ENCODE measurements at places on chromosomes 6 and 20.

DNA sequence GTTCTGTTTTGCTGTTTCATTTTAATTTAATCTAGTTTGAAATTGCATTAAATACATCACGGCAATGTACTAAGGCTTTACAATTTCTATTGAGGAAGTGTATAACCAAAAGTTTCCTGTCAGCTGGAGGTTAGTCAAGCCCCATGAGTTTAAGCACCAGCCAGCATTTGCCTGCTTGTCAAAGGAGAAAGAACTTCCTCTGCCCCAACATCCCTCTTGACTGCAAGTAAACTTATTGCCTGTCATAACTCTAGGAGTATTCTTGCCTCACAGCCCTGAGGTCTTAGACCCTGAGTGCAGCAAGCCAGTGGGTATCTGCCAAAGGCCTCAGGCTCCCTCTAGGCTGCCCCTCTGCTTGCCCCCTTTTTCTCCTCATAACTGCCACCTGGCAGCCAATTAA is 106.7 kb upstream of the INSM1 start:
- DNase-seq: no peak

DNA sequence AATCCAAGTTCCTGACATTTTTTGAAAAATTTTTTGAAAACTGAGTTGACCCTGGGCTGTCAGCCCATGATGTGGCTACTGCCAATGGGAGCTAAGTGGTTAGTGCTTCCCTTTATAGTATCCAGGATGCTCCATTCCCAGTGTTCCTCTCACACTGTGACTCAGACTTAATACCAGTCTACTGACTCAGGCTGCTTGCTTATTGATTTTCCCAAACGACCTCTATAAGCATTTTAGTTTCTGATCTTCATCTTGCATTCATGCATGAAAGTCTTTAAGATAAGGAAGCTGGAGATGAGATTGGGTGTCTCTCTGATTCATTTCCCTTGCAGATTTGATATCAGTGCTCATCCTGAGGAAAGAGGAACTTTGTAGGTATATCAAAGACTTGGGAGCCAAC is 560.0 kb downstream of the TBC1D32 start:
- DNase-seq: no peak

- no peak for DNase-seq
Observed at GRCh38 chr6:132902901-132903300, 88.5 kb downstream of the RPS12 start.

DNA sequence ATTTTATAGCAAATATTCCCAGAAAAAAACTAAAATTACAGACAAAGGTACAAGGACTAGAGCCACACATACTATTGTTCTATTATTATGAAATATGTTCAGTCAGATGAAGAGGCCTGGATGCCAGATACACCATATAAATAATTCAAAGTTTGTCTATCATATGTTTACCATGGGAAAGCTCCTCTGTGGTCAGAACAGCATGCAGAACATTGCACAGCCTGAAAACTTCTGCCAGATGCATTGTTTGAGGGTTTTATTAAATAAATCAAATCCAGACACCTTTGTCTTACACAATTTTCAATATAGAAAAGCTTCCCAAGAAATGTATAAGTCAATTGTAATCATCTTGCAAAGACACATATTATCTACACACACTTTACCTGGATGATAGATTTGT is 35.0 kb upstream of the COL21A1 start:
- no peak for DNase-seq

DNA sequence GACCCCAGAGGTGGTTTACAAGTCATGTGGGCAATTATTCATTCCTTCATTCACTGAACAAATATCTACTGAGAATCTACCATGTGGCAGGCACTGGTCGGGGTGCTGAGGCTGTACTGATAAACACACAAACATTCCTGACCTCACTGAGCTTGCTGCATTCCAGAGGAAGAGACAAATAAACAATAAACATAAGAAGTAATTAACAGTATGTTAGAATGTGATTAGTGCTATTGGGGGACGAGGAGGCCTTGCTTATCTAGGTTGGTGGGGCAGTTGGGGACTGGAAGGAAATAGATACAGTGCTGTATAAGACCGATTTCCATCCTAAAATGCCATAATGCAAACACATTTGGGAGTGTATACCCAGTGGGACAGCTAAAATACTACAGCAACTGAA is 44.1 kb downstream of the MAK start:
- DNase-seq: no peak

DNA sequence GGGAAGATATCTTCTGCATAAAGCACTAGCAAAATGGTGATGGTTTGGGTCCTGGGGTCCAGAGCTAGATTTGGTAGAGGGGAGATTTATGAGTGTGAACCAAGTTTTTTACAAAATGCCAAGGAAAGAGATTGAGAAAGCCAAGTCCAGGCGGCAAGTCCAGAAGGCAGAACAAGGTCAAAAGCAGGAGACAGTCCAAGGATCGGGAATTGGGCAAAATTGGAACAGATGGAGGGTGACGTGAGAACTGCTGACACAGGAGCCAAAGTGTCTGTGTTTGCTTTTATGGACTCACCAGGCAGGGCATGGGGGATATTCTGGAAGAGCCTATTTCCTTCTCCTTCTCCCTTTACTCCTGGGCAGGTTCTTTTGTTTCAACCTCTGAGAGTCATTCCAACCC is 4.1 kb downstream of the NHLRC1 start:
- no peak for DNase-seq
